ENCODE measurements at places on chromosomes 16 and 17.
A peak's percentile ranks its signal among the peaks of the same experiment; 100 is the strongest.

GRCh38 chr16:61564716-61565115 is 471.5 kb downstream of the CDH8 start:
- DNase-seq: no peak

DNA sequence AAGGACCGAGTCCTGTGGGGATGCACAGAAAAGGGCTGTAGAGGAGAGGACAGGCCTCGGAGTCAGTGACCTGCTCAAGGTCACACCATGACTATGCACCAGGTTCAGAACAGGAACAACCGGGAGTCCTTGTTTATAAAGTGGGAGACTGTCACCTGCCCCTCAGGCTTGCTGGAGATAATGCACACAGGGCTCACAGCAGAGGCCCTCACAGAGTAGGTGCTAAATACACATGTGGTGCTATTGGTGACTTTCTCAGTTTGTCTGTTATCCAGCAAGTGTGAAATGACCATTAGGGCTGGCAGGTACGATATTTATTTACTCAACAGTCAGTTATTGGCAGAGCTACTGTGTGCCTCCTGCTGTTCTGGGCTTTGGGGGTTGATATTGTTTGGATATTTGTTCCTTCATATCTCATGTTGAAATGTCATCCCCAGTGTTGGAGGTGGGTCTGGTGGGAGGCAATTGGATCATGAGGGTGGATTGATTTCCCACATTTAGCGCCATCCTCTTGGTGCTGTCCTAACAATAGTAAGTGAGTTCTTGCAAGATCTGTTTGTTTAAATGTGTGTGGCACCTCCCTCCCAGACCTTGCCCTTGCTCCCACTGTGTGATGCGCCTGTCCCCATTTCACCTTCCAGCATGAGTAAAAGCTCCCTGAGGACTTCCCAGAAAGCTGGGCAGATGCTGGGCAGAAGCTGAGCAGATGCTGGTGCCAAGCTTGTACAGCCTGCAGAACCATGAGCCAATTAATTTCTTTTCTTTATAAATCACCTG is 162.1 kb upstream of the MPHOSPH6 start:
- DNase-seq: no peak

- no peak for DNase-seq
Measured at GRCh38 chr17:77445760-77446532, 305.2 kb downstream of the SEC14L1 start.

DNA sequence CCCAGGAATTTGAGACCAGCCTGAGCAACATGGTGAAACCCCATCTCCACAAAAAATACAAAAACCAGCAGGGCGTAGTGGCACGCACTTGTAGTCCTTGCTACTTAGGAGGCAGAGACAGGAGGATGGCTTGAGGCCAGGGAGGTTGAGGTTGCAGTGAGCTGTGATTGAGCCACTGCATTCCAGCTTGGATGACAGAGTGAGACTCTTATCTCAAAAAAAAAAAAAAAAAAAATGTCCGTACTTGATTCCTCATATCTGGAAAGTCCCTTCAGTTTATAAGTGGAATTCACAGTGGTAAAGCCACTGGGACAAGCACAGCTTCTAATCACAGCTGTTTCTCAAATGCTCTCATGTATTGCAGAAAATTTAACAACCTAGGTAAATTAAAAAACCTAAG is 78.6 kb upstream of the CREBBP start:
- no peak for DNase-seq

DNA sequence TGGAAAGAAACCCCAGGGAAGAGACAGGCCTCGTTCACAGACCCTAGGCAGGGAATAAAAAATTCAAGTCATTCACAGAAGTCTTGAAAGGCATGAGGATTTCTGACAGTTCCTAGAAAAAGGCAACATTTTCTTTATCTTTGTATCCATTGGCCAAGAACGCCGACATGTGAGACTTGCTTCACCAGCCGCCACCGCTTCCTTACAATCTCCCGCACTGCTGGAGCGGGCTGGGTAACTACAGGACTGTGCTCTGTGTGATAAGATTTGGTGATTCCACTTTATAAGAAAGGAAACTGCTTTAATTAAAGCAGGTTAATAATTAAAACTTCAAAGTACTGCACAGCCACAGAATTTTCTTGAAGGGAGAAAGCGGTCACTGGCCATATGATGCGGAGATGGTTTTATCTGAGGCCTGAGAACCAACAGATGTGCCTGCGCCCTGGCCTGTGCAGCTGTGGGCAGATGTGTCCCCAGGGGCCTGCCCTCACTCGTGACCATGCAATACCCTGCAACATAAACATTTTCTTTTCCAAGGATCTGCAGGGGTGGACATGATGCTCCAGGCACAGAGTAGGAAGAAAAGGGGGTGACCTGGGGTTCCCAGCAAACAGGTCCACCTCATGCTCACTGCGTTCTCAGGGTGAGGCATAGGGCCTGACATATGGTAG is 13.0 kb upstream of the LGALS3BP start:
- DNase-seq: no peak

DNA sequence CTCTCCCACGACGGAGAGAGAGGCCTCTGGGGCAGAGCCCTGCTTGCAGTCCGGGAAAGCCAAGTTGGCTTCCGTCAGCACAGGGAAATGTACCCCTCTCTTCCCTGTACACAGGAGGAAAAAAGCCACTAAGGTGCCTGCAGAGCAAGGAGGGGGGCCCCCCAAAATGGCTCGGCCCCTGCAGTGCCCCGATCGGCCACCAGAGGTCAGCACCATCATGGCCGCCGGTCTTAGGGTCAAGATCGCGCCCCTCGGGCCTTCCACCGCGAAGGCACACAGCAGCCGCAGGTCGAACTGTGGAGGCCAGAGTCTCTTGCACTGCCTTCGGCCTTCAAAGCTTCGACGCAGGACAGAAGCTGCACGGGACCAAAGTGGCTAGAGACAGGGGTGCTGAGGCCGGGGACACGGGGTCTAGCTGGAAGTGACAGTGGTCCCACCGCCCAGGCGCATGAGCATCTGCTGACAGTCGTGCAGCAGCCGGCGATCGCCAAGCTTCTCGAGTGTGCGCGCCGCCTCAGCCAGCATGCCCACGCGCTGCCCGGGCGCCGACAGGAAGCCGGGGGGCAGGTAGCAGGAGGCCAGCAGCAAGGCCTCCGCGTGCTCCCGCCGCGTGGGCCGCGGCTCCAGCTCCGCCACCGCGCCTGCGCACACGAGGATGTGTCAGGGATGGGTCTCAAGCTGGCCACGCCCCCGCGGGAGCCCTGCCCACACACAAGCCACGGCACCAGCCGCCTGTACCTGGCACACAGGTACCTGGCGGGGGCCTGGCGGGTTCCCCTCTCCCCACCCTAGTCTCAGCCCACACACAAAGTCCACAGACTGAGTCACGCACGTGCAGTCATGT is 24.4 kb downstream of the SREBF1 start:
- DNase-seq: peak; percentile 79

GRCh38 chr16:56558024-56558747 is 6.7 kb upstream of the MT4 start:
- no peak for DNase-seq

DNA sequence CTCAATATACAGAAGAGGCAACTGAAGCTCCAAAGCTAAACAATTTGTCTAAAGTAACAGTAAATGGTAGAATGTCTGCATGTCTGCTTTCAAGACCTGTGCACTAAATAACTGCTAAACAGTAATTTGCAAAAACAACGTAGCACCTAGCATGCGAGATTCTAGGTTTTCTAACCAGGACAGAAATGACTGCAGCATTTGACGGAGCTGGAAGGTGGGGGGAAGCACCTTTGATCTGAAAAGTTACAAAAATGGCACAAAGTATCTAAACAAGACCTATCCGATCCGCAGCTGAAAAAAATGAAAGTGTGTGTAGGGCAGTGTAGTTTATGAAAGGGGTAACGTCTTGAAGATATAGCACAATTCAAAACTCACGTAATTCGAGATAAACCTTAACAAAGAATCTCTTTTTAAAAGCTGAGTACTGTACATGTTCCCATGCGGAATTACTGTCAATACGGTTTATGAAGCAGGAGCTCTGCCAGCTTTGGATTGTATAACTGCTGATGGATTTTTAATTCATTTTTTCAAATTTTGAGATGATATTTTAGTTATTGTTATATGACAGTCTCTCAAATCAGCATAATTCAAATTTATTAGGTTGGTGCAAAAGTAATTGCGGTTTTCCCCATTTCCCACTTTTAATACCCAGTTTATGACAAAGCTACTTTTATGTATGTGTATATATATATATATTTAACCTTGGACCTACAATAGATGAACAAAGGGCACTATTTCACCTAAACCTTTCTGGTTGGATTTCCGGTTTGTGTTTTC is 1.2 kb upstream of the WIPI1 start:
- no peak for DNase-seq

- DNase-seq: no peak
Measured at GRCh38 chr17:55865072-55865762, 114.4 kb downstream of the PCTP start.

DNA sequence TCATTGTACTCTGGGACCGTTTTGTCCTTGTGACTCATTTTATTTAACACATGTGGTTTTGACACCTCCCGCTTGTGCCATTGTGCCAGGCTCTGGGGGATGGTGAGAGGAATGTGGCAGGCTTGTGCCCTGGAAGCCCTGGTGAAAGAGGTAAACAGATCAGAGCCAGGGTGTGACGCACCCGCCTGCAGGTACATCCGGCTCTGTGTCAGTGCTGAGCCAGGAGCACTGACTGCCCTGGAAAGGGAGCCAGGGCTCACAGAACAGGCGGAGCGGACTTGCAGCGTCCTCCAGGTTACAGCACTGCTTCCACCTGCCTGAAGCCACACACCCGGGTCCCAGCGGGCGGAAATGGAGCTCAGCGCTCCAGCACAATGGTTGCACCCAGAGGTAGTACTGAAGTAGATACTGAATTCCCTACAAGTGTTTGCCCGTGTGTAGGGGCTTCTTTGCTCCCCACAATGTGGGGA is 30.6 kb downstream of the CDRT15 start:
- DNase-seq: peak; percentile 87

DNA sequence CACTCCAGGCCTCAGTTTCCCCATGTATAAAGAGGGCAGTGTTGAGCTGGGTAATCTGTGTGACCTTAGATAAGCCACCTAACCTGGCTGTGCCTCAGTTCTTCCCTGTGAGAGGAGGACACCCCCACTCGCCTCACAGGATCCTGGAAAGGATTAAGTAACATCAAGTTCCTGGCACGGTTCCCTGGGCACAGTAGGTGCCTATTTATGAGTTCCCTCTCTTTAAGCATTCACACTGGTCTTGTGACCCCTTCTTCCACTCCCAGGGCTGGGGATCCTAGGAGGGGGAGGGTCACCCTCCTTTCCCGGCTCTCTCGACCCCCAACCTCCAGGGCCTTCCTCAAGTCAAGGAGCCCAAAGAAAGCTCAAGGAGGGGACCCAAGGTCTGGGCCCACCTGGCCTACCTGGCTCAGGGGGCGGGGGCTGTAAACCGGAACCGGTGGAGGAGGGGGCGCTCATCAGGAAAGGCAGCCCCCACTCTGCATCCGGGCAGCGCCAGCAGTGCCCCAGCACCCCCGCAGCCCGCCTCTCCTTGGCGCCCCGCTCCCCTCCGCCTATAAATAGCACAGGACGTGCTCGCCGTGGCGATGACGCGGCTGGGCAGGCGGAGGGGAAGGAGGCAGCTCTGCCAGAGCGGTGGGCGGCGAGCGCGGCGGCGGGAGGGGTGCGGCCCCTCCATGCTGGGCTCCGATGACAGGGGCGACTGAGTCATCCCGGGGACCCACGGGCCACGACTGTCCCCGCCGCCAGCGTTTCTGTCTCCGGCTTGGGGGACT is 9.4 kb downstream of the RPL19 start:
- peak; percentile 69 for DNase-seq

DNA sequence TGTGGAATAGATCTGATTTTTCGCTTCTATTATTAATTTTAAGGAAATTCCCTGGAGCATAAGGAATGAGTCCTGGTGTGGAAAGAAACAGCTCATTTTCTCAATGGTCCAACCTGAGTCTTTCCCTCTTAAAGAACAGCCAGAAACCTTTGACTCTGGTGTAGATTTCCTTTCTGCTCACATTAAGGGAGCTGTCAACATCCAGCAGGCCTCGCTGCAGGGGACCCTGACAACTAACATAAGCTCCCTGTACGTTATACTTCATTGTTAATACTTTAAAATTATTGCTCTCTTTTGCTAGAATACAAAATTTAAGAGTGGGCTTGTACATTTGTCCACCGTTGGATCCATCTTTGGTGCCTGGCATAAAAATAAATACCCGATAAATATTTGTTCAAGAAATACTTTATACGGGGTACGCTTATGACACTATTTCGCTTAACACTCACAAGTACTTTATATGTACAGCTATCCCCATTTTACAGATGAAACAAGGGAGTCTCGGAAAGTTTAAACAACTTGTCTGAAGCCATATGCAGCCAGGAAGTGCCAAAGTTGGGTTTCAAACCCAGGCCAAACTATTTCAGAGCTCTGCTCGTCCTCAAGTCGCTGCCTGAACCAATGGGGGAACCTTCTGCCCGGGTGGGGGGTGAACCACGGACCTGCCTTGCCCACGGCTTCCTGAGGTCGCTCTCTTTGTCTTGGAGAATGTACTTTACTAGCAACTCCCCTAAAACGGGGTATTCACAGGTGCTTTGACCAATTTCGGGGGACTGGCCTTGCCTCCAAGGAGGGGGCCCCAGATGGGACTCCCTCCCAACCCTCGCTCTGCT is 611 bp downstream of the SMARCE1 start:
- DNase-seq: no peak

- peak; percentile 98 for DNase-seq
Measured at GRCh38 chr16:81077076-81077940, at the start of gene C16orf46. TSS of gene C16orf46 (minus strand) at chr16:81077238. CDS start at chr16:81063955, 13,283 bp downstream.

DNA sequence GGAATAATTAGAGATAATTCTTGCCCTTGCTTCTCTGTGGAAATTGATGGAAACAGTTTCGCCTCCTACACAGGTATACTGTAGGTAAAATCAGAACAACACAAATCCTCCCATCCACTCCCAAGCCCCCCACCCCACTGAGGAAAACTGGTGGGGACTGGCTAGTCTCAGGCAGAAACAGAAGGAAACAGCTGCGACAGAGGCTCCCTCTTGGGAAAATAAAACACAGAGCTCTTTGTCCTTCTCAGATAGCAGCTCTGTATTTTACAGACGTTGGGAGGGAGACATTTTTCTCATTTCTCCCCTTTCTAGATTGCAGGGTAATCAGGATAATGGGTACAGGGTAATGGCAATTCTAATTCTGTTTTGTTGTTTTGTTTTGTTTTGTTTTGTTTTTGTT is 1.1 kb downstream of the SLFN13 start:
- no peak for DNase-seq
